AG04450 (cell line): ENCODE measurements at places on chromosomes 1 and 21. TPM values are rescaled to one million over a fixed set of nuclear protein-coding genes. Genes with fewer than 3 reads are reported as not detected.

TNFRSF14 gene
- polyA plus RNA-seq: 5.4 and 7.9 TPM in 2 replicates

GRCh38 chr1:50271968-50272578 lies 151.2 kb downstream of the DMRTA2 start:
- DNase-seq: no peak

DNA sequence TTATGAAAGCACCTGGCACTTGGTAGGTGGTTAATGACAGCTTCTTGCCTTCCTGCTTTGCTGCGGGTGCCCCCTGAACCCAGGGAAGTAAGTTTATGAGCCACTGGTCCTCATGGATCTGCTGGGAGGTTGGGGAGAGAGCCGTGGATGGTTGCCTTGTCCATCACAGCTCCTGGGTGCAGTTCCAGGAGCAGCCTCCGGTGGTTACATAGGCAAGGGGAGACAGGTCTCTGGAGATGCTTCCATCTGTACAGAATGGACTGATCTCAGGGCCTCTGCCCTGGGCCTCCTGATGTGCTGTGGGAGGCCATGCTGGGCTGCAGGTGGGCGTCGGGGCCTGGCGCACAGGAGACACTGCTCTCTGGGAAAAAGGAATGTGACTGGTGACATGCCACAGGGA lies 31.6 kb upstream of the ARHGEF10L start:
- DNase-seq: no peak

DNA sequence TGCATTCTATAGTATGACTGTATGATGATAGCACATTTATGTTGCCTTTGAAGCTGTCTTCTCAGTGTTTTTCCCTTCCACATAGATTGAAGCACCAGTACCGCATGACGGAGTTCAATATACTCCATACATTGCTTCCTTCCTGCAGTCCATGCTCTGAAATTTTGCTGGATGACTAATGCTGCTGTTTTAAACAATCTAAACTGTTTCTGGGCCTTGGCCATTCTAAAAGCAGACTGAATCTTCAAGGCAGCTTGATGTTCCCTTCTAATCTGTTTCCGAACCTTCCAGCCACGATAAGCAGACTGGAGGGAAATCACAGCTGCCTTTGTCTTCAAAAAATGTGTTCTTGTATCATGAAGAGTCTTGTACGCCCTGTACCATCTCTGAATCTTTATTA lies 36.2 kb upstream of the F13B start:
- DNase-seq: peak; percentile 27

PCP4L1 gene
- polyA plus RNA-seq: not detected in 2 replicates

- no peak for DNase-seq
Observed at GRCh38 chr1:28087614-28088167, 719 bp downstream of the EYA3 start.
